Breast epithelium (tissue), 4 donors: ENCODE measurements at places on chromosomes 3 and 15. TPM values are rescaled to one million over a fixed set of nuclear protein-coding genes. Genes with fewer than 3 reads are reported as not detected.

DNA sequence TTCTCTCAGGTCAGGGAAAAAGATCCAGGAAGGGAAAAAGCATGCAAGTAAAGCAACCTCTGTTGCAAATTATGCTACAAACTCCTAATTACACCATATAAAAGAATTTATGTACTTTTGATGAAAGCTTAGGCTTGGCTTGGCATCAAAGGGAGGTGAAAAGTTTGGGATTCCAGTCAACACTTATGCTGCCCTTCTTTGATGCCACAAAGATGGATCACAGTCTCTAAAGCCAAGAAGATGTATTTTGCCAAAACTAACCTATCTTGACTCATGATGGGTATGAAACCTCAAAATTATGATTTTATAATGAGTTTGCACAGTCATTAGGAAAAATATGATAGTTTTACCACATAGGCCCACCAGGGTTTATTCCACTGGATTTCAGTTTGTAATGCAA is 101.0 kb upstream of the CCDC80 start:
- H3K4me3 ChIP-seq = no peak overlapping the region
- H3K27ac ChIP-seq = no peak overlapping the region
- no peak for DNase-seq

DNA sequence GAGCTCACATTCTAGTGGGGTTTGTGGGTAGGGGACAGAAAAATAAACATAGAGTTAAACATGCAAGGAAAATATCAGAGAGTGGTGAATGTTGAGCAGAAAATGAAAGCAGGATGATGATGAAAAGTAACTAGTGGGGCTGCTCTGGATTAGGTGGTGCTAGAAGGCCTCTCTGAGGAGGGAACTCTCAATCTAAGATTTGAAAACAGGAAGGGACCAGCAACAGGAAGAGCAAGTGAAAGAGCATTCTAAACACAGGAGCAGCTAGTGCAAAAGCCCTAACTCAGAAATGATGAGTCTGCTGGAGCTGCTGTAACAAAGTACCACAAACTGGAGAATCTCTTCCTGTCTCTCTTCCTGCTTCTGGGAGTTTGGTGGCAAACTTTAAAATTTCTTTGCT is 468.6 kb upstream of the AGTR1 start:
- DNase-seq = no peak
- H3K36me3 ChIP-seq = peaks cover 6% of the 10 kb centered on the region
- no peaks in the 10 kb centered on the region for H3K4me1 ChIP-seq
- H3K4me3 ChIP-seq = no peak overlapping the region
- no peak overlapping the region for H3K27ac ChIP-seq

DNA sequence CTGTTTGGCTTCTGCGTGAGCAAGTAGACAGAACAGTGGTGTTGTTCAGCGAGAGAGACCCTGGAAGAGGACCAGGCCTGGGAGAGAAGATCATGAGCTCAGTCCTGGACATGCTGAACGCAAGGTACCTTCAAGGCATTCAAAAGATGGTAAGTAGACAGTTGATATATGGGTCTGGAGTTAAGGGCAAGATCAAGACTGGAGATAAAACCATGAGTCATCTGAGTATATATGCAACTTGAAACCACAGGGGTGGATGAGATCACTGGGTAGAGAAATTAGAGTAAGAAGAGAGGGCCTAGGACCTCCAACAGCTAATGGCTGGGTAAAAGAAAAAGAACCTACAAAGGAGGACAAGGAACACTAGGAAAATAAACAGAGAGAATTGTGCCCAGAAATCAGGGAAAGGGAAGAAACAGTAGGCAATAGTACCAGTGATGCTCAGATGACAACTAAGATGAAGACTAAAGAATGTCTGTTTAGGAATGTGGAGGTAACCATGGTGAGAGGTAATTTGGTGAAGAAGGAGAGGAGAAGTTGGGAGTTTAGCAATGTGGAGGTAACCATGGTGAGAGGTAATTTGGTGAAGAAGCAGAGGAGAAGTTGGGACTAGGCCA is 343.2 kb upstream of the ADAMTS9 start:
- no peaks in the 10 kb centered on the region for H3K27me3 ChIP-seq
- no peak overlapping the region for H3K4me3 ChIP-seq
- DNase-seq = no peak
- no peak overlapping the region for H3K27ac ChIP-seq
- no peaks in the 10 kb centered on the region for H3K4me1 ChIP-seq

DNA sequence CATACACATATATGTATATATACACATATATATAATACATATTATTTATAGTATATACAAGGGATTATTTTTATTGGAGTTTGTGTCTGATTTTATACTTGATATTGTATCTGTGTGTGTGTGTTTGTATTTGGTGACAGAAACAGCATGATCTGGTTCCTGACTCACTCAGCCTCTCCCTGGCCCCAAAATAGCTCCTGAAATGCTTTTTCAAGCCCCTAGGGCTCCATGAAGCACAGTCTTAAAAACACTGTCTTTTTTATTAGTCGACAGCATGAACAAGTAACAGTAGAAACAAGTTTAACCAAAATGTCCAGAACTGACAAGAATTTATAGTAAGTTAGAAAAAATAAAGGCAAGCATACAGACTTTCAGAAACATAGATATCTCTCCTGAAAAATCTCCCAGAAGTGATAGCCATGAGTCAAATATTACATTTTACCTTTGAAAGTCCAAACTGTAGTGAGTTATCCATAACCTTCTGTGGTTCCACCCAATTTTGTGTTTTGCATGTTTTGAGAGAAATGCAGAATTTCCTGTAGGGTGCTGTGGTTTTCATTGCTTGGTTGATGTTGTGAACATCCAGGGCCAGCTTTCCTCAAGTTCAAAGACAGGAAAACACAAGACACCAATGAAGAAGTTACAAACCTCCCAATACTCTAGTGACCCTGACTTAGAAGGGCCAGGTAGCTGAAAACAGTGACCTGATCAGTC is 98.5 kb upstream of the CCDC80 start:
- H3K27ac ChIP-seq = no peak overlapping the region
- no peaks in the 10 kb centered on the region for H3K27me3 ChIP-seq
- no peak for DNase-seq
- no peak overlapping the region for H3K4me3 ChIP-seq

Gene PLSCR5
- total RNA-seq = not detected

Gene CLDN16
- total RNA-seq = not detected

Gene GOLGA8Q
- total RNA-seq = 0.59 TPM

DNA sequence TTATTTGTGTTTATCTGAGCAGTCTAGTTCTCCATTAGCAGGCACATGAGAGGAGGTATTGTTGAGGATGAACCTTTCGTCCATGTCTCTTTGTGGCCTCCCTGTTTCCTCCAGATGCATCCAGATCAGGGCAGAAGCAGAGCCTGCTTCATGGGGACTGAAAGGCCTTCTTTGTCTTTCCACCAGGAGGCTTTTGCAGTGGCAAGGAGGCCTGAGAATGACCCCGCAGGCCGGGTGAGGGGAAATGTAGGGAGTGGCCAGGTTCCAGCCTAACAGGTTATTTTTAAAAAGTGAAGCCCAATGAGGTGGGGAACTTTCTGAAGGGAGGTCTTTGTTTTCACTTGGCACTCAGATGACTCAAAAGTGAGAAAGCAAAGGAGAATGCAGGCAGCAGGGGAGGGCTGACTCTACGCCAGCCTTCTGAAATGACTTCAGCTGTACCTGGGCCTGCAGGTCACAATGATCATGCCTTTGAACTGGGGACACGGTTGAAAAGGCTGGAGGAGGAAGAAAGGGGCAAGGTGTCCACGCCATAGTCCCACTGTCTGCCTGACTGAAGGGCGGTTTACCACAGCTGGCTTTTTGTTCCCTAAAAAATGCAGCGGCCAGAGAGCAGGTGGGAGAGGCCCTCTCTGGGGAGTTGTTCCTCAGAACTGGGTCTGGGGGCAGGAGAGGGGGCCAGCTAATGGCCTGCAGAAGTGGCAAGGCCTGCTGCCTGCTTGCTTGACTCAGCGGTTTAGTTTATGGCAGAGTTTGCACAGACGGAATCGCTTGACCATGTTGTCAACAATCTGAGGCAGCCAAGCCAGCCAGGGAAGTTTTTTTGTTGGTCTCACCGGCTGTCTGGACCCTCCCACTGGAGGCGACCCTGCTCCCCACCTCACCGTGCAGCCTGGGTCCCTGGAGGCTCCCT is 28.7 kb downstream of the CMTM7 start:
- H3K4me3 ChIP-seq = peak overlapping the region; percentile 26
- no peaks in the 10 kb centered on the region for H3K36me3 ChIP-seq
- peak; percentile 93 for DNase-seq
- H3K27me3 ChIP-seq = no peaks in the 10 kb centered on the region
- H3K4me1 ChIP-seq = peaks cover 43% of the 10 kb centered on the region

- no peaks in the 10 kb centered on the region for H3K4me1 ChIP-seq
- H3K4me3 ChIP-seq = no peak overlapping the region
- no peaks in the 10 kb centered on the region for H3K27me3 ChIP-seq
These were observed 95.7 kb downstream of the NEDD4 start for GRCh38 chr15:55897560-55898336.

Gene FBXL22
- 2.0 TPM for total RNA-seq

Gene ALDH1L1
- total RNA-seq = 88.3 TPM

DNA sequence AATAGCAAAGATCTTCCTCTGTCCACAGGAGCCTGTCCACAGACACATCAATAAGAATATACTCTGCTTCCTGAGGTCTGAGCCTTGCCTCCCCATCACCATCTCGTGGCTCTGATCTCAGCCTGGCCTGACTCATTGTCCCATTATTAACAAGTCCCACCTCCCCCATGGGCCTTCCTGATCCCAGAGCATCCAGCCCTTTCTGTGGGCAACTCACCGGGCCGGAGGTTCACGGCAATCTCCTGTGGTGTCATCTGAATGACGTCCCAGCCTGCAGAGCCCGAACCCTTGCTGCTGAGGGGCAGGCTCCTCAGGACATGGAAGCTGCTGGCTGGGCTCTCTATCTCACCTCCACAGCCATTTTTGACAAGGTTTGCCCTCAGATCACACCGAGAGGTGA is 28.1 kb downstream of the ITGB5 start:
- no peak for DNase-seq
- no peak overlapping the region for H3K4me3 ChIP-seq
- H3K4me1 ChIP-seq = no peaks in the 10 kb centered on the region

GRCh38 chr3:122366379-122366749 is 16.7 kb downstream of the MIX23 start:
- no peaks in the 10 kb centered on the region for H3K36me3 ChIP-seq
- no peaks in the 10 kb centered on the region for H3K4me1 ChIP-seq
- H3K4me3 ChIP-seq = no peak overlapping the region
- H3K27me3 ChIP-seq = no peaks in the 10 kb centered on the region
- DNase-seq = no peak
- no peak overlapping the region for H3K27ac ChIP-seq
